ENCODE measurements at places on chromosomes 13 and 19.
A peak's percentile ranks its signal among the peaks of the same experiment; 100 is the strongest.

DNA sequence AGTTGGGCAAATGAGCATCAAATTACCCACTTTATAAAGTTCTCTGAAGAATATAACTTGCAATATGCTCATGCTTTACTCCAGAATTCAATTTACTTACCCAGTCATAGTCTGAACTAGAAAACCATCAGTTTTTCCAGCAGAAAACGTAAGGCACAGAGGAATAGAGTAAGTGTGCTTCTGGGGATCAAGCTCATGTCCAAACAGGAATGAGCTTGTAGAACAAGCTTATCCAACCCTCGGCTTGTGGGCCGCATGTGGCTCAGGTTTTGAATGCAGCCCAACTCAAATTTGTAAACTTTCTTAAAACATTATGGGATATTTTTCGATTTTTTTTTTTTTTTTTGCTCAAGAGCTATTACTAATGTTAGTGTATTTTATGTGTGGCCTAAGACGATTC lies 308.5 kb upstream of the KLF12 start:
- no peak for DNase-seq

DNA sequence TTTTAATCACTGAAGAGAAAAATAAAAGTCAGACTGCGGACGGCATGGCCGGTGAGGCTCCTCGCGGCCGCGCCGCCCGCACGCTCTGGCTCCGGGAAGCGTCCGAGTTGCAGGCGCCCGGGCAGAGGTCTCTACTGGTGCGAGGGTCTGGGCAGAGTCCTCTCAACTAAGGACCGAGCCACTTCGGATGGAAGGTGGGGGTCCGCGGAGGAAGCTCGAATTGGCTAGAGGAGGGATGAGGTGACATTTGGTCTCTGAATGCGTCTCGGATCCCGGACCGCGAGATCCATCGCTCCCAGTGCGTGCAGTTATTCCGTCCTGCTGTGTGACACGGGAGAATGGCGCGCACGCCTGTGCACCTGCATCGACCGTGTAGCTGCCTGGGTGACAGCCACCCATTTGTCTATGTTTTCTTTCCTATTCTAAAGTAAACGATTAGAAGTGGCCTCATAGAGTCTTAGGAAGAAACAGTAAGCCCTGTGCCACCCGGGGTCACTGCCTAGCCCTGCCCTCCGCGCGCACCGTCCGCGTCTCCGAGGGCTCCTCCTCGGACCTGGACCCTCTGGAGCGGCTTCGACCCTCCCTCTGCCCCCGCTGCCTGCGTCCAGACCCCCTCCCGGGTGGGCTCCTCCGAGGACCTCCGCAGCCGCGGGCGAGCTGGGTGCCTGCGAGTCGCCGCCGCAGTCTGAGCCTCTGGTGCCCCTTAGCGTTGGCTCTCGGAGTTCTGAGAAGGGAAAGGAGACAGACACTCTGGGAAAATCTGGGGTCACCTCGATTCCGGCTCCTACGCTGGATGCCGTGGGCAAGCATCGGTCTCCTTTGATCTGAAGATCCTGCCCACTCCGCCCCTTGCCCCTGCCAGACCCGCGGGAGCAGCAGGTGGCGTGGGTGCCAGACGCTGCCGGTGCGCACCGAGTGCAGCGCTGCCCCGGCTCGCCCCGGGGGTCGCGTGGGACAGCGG lies 347.4 kb downstream of the LIG4 start:
- peak; percentile 46 for DNase-seq

GRCh38 chr19:29549105-29550070 lies 23.6 kb downstream of the VSTM2B start:
- no peak for DNase-seq

- DNase-seq: no peak
Observed at GRCh38 chr13:48770372-48770771, 116.6 kb downstream of the CYSLTR2 start.

DNA sequence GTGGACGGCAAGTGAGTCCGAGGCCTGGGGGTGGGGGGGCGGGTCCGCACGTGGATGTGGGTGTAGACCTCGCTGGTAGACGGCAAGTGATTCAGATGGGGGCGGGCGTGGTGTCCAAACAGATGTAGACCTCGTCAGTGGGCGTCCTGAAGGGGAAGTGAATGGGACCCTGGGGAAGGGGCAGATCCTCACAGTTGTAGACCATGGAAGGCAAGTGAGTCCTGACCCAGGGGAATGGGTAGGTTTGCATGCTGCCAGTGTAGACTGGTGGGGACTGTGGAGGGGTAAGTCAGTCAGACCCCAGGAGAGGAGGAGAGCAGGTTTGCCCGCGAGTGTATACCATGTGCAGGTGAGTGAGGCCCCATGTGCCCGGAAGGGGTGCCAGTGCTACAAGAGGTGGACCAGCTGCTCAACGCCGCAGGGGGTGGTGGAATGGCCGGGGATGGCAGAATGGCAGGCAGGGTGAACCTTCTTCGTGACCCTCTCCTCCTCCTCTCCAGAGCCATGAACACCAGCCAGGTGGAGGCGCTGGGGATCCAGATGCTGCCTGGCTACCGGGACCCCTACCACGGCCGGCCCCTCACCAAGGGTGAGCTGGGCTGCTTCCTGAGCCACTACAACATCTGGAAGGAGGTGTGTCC lies 22.1 kb downstream of the COLGALT1 start:
- no peak for DNase-seq

DNA sequence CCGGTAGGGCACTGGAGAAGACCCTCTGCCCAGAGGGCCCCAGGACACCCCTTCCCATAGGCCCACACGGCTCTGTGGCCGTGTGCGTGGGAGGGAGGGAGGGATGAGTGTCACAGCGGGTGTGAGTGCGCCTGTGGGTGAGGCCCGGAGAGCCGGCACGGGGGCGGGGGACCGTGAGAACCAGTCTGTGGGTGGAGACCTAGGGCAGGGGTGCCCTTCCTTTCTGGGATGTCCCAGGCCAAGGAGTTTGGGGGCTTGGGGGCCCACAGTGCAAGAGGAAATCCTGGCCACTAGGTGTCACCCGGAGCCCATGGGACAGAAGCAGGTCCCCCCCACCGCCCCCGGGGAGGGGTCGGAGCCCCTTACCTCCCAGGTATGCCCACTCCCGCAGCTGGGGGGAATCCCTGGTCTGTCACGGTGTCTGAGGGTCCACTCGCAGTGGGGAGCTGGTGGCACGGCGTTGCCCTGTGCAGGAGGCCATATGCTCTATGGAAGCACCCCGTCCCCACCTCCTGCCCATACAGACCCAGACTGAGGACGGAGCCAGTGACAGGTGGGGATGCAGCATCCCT lies 16.0 kb upstream of the SLC7A10 start:
- no peak for DNase-seq

Data from NCI-H226 (cell line).